Stimulated activated naive CD8-positive, alpha-beta T cell treated with anti-CD3 and anti-CD28 coated beads, Interleukin-15, amount 100 ng/mL, for 72 hours (primary cell): ENCODE measurements at places on chromosomes 4 and X.

- DNase-seq: no peak
These were observed 129.1 kb downstream of the CXXC4 start for GRCh38 chr4:104365618-104366017.

DNA sequence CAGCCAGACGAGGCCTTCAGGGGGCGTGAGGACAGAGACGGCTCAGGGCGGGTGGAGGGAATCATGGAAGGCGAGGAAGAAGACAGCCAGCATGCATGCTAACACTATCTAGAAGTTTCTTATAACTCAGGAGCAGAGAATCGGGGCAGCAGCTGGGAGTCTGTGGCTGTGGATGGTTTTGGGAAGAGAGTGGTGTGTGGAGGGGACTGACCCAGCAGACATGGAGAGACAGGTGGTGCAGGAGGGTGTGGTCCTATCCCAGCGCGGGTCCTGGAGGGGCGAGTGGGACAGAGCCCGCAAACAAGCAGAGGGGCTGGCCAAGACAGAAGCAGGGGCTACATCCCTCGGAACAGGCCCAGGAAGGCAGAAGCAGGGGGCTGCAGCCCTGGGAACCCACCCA is 192.1 kb downstream of the AFAP1 start:
- DNase-seq: no peak

- peak; percentile 21 for DNase-seq
These were observed 512 bp upstream of the ANTXR2 start for GRCh38 chr4:80073473-80074008.

- DNase-seq: no peak
These were observed 13.2 kb downstream of the MAGED2 start for GRCh38 chrX:54820737-54821136.
